NCI-H2081 (cell line): ENCODE measurements at places on chromosomes 1 and 21.

DNA sequence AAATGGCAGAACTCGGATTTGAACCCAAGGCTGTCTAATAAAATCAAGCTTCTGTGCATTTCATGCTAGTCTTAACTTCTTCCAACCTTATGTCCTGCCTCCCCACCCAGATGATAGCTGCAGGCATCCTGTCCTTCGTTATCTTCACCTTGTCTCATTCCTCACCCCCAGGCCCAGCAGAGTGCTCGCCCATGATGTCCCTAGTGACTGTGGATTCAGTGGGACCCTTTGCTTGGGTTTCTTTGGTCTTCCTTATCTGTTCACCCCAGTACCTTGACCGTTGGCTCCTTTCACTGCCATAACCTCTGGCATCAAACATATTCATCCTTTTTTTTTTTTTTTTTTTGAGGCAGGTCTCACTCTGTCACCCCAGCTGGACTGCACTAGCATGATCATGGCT, 5.6 kb upstream of the BSDC1 start:
- DNase-seq: no peak

- DNase-seq: no peak
These were observed 15.9 kb upstream of the IFNAR1 start for GRCh38 chr21:33308586-33309490.

- DNase-seq: no peak
These were observed 5.9 kb downstream of the DUSP10 start for GRCh38 chr1:221735999-221736398.

DNA sequence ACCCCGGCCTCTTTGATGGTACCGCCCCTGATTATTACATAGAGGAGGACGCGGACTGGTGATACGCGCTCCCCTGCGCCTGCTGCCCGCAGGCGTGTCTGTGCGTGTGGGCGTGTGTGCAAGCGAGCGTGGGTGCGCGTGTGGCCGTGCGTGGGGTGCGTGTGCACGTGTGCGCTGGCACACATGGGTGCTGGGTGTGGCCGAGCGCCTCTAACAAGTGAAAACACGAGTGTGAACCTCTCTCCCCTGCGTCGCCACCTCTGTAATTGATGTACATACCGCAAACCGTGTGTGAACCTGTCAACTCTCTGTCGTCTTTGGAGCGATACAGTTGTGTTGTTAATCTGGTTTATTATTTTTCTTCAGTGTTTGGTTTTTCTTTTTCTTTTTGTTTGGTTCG, 87.8 kb upstream of the TMEM51 start:
- no peak for DNase-seq

- no peak for DNase-seq
These were observed 84.6 kb downstream of the RAVER2 start for GRCh38 chr1:64829411-64830029.

GRCh38 chr1:231779081-231779480, 152.5 kb downstream of the DISC1 start:
- DNase-seq: no peak

DNA sequence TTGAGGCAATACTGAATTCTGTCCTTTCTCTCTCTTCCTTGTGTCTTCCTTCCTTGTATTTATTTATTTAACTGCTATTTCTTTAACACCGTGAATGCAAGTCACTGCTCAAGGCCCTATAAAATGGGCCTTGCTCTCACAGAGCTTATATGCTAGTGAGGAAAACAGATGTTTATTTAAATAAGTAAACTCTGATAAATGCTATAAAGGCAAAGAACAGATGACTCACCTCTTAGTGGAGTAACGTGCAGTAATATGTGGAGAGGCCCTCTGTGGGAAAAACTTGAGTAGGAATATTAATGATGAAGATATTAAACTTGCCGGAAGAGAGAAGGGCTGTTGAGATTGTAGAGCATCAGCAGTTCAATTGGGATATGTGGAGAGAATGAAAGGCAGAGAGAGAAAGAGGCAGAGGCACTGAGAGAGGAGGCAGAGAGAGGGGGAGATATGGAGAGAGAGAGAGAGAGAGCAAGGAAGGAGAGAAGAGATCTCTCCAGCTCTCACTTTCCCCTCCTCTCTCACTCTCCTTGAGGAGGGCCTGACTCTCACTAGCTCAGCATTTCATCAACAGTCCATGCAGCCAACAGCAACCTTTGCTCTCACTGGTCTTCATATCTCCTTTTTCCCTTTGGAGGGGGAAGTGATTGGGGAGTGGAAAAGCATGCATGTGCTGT, 322.2 kb downstream of the LMX1A start:
- no peak for DNase-seq

DNA sequence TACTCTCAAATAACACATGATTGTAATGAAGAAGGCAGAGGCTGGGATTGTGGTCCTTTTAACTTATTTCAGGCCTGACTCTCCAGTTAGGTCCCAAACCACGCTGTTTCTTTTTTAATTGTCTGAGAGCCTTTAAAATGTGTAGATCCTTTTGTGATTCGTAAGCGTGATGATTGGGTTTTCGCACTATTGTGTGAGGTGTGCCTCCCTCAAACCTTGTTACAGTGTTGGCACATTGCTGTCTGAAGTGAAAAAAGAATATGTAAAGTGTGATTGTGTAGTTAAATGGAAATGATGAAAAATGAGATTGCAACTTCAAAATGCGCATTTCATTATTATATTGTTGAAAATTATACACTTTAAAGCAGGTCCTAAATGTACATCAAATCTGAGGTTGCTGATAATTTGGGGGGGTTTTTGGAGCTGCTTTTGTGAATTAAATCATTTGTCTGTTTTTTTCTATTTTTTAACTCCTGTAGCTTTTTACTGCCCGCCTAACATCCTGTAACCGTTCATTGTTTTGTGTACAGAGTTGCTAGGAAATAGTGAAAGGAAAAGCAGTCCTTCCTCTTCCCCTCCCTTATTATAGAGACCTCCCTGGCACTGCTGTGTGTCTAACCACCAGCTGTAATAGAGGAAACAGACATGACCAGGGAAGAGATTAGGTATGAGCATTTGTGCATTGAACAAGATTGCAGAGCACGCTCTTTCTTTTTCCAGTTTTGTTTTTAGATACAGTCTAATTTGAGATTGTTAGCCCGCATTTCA, 43.3 kb downstream of the IARS2 start:
- DNase-seq: peak; percentile 90

DNA sequence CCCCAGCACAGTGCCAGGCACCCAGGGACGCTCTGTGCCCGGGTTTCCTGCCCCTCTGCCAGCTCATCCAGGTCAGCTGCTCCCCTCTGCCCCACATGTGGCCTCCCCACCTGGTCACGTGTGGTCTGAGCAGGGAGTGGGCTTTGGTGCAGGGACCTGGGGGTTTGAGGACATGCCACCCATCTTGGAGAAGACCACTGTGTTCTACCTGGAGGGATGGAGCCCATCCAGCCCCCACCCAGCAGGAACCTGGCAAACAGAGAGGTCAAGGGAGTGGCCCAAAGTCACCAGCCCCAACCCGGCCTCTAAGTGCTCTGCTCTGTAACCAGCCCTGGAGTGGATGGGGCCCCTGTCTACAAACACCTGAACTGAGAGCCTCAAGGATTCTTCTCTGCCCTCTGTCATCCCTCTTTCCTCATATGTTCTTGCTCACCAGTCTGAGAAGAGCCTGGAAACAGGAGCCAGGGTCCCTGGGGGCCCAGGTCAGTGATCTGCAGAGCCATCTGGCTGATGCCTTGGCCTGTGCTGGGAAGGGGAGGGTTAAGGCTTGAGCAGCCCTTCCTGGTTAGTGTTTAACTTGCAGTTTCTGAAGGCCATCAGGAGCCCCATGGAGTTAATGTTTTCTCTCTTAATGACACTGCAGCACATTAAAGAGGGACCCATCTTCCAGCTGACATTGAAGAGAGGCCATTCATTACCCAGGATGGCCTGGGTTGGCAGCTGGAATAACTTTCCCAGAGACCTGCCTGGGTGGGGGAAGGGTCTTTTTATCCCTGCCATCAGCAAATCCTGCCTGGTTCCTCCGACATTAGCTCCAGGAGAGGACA, 235.4 kb downstream of the PTPRU start:
- peak; percentile 13 for DNase-seq

DNA sequence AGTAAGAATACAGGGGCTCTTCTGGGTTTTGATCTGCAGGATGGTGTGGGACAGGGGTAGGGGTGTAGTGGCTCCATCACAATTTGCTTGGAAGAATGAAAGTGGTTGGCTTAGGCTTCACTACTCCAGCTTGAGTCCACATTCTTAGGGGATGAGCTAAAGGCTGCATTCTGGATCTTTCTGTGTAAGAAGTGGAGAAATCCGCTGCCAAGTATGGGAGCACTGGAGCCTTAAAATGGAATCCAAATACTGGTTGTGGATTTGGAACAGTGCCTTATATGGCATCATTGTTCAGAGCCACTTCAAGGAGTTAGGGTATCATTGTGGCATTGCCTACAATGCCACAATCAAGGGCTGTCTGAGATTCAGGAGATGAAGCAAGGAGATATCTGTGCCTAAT, 187.1 kb downstream of the LMO4 start:
- no peak for DNase-seq

- no peak for DNase-seq
These were observed 213.2 kb downstream of the USH2A start for GRCh38 chr1:216210081-216210480.

DNA sequence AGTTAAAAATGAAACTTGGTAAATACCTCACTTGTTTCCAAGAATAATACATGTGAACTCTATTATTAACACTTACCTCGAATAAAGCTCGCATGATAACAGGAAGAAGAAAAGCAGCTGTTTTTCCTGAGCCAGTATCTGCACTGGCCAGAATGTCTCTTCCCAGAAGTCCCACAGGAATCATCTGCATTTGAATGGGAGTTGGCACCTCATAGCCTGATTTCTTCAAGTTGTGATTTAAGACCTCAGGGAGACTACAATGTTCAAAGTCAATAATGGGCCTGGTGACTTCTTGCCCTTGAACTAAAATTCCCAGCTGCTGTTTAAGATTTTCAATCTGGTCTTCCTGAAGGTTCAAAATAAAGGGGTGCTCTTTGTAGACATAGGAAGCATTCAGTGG, 3.8 kb downstream of the DDX59 start:
- DNase-seq: no peak

DNA sequence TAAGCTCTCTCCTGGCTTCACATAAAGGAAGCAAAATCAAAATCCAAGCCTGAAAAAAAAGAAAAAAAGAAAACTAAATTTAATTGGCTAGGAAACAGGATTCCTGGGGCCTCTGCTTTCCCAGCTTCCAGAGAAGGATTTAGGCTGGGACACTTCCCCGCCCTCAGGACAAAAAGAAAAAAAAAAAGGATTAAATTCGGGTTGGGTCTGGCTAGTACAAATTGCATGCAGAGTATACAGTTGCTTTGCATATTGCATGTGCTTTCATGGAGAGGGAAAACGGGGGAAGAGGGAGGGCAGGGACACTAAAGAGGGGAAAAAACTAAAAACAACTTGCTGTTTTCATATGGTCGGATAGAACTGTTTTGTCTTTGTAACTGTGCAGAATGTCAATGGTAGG, 42.7 kb downstream of the OLIG1 start:
- no peak for DNase-seq

GRCh38 chr1:89286549-89287180, 14.0 kb upstream of the GBP5 start:
- no peak for DNase-seq

- DNase-seq: no peak
These were observed 135.3 kb downstream of the ADGRL4 start for GRCh38 chr1:78871249-78871648.

- no peak for DNase-seq
These were observed 482.6 kb downstream of the TTLL7 start for GRCh38 chr1:83516369-83516768.

- no peak for DNase-seq
These were observed 98.8 kb downstream of the ZFYVE9 start for GRCh38 chr1:52240592-52241210.

DNA sequence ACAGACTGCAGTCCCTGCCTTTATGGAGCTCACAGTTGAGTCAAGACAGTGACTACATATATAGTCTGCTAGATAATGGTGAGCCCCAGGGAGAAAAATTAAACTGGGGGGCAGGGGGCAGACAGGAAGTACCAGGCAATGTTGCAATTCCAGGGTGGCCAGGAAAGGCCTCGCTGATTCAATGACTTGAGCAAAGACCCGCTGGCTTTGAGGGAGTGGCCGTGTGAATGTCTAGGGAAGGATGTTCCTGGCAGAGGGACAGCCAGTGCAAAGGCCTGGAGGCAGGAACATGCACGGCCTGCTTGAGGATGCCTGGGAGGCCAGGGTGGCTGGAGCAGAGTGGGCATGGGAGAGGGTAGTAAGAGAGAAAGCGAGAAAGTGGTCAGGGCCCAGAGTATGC, 23.0 kb upstream of the EPHA8 start:
- DNase-seq: no peak

DNA sequence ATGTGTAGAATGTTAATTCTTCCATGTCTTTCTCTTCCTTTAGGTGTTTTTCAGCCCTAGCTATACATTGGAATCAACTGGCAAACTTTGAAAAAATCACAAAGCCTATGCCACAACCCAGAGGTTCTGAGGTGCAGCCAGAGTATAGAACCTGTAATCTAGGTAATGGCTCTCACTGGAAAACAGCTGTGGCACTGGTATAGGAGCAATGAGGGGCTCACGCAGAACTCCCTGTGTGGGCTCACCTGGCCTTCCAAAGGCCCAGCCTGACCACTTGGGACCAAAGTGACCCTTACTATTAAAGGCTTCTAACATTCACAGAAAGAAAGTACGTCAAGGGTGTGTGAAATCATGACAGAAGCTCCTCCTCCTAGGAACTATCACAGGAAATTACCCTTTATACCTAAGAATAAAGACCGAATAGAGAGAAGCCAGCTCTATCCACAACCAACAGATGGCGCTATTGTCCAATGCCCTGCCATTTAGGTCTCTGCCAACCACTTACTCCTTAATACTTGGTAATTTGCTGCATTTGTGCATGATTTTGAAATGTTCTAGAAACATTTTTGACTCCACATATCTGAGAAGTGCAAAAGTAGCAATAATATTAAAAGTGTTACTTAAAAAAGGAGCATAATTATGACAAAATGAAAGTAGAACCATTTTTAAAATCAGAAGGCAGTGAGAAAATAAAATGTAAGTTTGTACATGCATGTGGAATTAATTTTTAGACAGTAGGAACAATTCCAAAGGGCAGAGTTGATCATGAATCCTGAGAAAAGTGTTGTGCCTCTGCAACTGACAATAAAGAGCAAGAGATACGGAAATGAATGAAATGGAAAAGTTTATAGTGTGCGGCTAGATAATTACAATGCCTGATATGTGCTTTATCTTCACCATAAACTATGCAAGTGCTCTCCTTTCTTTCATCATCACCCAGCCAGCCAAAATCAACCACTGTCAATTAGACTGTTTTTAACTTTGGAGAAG, 93.1 kb upstream of the HAO2 start:
- DNase-seq: peak; percentile 42
